NCI-H1048 (cell line): ENCODE measurements at places on chromosomes 16 and 17.

DNA sequence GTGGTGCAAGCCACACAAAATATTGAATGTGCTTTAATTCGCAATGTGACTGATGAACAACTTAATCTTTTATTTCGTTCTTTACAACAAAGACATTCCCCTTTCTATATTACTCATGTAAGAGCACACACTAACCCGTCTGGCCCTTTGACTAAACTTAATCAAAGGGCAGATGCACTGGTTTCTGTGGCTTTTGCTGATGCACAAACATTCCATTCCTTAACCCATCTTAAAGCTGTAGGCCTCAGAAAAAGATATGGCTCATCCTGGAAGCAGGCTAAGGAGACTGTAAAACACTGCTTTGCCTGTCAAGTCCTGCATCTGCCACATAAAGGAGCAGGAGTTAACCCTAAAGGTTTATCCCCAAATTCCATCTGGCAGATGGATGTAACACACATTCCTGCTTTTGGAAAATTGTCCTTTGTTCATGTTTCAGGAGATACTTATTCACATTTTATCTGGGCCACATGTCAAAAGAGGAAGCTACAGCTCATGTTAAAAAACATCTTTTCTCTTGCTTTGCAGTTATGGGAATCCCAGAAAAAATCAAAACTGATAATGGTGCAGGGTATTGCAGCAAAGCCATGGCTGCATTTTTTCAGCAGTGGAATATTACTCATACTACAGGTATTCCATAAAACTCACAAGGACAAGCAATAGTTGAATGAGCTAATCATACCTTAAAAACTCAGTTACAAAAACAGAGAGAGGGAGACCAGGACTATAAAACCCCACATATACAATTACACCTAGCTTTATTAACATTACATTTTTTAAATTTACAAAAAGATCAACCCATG lies 137.2 kb downstream of the AHSP start:
- no peak for DNase-seq

- DNase-seq = no peak
Measured at GRCh38 chr16:84478172-84478947, 26.1 kb downstream of the MEAK7 start.

DNA sequence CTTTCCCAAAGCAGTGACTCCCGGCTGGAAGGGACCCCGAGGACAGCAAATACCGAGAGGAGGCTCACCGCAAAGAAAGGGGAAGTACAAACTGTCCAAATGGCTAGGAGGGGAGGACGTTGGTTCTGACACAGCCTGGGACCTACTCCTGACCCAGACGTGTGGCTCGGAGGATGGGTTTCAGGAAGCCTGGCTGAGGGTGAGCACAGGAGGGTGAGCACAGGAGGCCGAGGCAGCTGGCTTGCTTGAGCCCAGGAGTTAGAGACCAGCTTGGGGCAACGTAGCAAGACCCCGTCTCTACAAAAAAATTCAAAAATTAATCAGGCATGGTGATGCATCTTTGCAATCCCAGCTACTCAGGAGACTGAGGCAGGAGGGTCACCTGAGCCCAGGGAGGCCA lies 83.2 kb downstream of the C16orf78 start:
- no peak for DNase-seq

DNA sequence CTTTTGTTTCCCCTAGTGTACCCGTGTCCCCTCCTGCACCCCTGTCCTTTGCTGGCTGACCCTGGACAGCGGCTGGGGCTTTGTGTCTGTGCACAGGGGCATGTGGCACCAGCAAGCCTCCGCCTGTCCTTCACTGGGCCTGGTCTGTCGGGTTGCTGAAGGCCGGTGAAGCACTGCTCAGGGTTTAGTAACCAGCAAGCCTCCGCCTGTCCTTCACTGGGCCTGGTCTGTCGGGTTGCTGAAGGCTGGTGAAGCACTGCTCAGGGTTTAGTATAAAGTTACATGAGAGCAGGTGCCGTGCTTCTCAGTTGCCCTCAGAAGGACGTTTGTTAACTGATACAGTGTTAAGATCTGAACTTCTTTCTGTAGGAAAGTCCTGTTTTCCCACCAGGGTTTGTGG lies 33.8 kb downstream of the DEF8 start:
- DNase-seq = no peak

DNA sequence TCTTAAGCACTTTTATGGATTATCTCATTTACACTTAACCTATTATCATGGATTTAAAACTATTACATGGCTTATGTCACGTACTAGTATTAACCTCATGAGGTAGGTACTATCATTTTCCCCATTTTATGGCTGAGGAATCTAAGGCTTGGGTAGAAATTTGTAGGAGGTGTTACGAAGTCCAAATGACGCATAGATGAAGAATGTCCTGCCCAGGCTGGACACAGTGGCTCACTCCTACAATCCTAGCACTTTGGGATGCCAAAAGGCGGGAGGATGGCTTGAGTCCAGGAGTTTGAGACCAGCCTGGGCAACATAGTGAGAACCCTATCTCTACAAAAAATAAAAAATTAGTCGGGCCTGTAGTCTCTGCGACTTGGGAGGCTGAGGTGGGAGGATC lies 4.8 kb upstream of the C1QL1 start:
- DNase-seq = no peak

DNA sequence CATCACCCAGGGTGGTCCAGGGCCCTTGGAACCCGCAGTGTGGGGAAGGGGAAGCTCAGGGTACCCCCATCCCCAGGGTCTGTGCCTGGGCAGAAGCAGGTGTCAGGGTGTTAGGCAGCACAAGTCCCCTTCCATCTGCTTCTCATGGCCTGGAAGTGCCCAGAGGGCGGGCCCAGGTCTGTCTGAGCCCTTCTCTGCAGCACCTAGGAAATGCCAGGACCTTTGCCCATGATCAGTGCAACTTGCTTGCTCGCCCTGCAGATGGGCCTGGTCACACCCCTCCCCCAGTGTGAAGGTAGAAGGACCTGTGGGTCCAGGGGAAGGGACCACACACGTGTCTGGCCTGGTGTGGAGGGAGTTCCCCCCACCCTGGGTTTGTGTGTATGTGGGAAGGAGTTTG lies 157.5 kb upstream of the CDC42EP4 start:
- no peak for DNase-seq

GRCh38 chr17:40443988-40444899 lies 994 bp downstream of the IGFBP4 start:
- DNase-seq = no peak

DNA sequence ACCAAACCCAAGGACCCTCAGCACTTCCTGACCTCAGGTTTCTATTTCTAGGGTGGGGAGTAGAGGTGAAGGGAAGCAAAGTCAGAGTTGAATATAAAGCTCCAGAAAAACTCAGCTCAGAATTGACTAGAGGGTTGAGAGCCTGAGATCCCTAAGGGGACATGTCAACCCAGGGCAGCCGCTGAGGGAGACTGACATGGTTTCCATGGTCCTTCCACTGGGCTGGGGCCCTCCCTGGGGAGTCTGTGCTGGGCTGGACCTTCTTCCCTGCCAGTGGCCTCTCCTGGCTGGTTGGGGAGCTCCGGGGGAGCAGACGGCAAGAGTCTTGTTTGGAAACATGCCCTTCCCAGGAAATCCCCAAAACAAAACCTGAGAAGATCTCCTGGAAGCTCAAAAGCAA lies 121.3 kb downstream of the METRNL start:
- no peak for DNase-seq

DNA sequence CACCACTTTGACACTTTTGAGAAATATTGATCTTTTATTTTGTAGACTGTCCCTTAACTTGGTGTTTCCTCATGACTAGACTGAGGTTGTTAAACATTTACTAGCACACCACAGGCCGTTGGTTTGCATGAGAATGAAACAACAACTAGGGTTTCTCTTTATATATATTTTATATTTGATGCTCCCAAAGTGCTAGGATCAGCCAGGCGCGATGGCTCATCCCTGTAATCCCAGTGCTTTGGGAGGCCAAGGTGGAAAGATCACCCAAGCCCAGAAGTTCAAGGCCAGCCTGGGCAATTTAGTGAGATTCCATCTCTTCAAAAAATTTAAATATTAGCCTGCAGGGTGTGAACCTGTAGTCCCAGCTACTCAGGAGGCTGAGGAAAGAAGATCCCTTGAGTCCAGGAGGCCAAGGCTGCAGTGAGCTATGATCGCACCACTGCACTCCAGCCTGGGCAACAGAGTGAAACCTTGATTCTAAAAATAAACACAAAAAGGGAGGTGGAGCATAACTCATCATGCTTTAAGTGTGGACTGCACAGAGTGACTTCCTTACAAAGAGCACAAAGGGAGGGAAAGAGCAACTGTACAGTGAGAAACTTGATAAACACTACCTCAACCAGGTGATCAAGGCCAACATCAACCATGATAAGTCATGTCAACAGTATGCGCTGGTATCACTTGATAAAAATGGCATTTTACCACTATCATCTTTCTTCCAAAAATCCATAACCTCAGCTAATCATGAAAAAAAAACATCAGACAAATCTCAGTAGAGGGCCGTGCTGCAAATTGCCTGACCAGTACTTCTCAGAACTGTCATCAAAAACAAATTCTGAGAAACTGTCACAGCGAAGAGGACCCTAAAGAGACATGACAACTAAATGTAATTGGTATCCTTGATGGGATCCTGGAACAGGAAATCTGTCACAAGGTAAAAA lies 72.8 kb upstream of the ATF7IP2 start:
- DNase-seq = no peak

- DNase-seq = no peak
Measured at GRCh38 chr16:23874613-23875294, 39.0 kb downstream of the PRKCB start.

DNA sequence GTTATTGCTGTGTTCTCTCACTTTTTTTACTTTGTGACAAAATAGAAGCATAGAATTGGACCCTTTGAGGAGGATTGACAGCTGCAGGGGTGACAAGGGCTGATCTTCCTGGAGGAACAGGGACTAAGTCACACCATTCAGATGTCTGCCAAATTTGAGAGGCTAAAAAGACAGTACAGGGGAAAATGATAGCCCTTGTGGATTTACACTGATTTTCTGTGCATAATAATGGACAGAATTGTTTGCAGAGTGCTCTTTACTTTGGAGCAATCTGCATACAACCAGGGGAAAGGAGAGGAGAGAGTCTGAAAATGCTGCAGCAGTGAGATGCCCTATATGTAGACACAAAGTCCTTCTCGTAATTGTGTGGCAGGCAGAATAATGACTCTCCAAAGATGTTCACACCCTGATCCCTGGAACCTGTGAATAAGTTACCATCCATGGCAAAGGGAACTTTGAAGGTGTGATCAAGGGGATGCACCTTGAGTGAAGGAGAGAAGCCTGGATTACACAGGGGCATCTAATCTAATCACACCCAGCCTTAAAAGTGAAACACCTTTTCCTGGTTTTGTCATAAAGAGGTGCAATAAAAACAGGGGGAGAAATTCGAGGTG lies 221.4 kb upstream of the CPHXL start:
- no peak for DNase-seq

DNA sequence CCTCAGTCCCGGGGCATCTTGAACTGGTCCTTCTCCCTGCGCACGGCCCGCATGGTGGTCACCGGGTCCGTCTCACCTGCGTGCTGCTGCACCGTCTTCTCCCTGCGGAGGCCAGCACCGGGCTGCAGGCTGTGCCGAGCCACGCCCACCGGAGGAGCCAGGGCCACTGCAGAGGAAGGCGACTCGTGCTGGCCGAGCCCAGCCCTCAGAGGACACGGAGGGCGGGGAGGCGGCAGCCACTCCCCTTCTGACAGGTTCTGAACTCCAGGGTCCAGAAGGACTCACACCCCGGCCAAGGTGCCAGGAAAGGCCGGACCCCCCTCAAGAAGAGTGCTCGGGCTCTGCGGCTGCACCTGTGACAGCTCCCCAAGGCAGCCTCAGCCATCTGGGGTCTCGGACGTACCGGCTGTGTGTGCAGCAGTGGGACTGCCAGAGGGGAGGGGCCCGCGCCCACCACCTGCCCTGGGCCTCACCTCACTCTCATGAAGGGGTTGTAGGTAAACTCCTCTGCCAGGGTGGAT lies 15.8 kb upstream of the IGFALS start:
- no peak for DNase-seq

DNA sequence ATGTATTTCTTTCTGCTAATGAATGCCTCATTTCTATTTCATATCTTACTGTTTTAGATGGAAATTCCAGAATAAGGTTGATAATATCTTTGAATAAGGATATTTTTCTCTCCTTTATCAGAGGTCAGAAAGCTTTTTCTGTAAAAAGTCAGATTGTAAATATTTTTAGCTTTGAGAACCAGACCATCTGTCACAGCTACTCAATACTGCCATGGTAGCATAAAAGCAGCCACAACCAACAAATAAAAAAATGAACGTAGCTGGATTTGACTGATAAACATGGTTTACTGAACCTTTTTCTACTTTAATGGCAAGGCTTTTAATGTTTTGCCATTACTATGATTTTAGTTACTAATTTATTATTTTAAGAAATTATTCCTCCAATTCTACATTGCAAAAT lies 217.4 kb upstream of the COX10 start:
- no peak for DNase-seq

DNA sequence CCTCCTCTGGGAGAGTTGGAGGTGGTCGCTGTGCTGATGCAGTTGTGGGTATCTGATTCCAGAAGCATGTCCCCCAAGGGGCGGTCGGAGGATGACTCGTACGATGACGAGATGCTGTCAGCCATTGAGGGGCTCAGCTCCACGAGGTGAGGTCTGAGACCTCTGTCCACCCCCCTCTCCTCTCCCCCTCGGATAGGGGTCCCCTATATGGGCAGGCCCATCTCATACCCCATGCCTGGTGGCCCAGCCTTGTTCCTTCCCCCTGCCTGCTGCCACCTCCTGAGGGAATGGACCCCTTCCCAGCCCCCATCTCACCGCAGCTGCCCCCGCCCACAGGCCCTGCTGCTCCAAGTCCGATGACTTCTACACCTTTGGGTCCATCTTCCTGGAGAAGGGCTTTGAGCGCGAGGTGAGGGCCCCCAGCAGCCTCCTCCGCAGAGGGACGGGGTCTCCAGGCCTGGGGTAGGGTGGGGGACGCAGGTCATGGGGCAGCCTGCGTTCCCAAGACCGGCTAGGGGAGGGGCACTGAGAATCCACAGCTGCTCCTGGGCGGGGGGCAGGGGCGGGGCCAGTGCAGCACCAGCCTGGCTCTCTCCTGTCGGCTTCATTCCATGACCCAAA lies 39.2 kb downstream of the ADCY7 start:
- no peak for DNase-seq

DNA sequence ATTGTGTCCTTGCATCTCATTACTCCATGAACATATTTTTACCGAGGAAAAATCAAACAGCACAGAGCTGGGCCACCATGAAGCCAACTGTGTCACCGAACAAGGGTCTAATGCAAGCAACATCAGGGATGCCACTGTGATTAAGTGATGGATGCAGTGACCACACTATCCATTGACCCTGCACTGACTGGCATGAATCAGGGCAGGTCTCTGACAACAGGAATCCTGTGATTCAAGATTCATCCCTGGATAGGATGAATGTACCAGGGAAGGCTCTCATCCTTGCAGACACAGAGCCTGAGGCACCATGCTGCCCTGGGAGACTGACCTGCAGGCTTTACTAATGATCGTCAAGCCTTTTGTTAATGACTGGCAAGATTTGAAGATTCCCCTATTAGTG lies 41.5 kb upstream of the ZFHX3 start:
- DNase-seq = no peak

GRCh38 chr16:55698946-55699345 lies 43.2 kb downstream of the SLC6A2 start:
- no peak for DNase-seq
